Hematopoietic multipotent progenitor cell treated with erythropoietin and hydrocortisone succinate and interleukin-3 and kit ligand, for 4 days (in vitro differentiated cells): ENCODE measurements at places on chromosomes 3 and 15.

- peak; percentile 83 for DNase-seq
Observed at GRCh38 chr15:57114070-57114469, 195.6 kb downstream of the TCF12 start.

DNA sequence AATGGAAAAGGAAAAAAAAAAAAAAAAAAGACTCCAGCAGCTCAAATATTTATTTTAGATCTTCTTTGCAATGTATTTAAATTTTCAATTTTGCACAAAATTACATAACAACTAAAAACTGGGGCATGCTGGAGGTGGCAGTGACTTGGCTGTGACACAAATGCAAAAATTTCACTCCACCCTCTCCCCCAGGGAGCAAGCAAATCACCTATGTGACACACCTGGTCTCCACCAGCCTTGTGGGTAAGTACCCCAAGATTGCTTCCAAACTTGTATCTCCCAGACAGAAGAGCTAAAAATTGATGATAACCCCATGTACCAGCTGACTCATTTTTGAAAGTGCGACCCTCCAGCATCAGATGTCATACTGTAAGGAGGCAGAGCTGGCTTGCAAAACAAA, 32.0 kb downstream of the UBE3A start:
- DNase-seq = no peak

GRCh38 chr3:193711523-193711963, 118.5 kb downstream of the OPA1 start:
- no peak for DNase-seq

- no peak for DNase-seq
Observed at GRCh38 chr3:94314218-94314883, 251.5 kb downstream of the NSUN3 start.

- DNase-seq = peak; percentile 90
Observed at GRCh38 chr3:182713743-182714517, 79.4 kb upstream of the ATP11B start.

- no peak for DNase-seq
Observed at GRCh38 chr3:106086636-106087035, 217.8 kb upstream of the CBLB start.

DNA sequence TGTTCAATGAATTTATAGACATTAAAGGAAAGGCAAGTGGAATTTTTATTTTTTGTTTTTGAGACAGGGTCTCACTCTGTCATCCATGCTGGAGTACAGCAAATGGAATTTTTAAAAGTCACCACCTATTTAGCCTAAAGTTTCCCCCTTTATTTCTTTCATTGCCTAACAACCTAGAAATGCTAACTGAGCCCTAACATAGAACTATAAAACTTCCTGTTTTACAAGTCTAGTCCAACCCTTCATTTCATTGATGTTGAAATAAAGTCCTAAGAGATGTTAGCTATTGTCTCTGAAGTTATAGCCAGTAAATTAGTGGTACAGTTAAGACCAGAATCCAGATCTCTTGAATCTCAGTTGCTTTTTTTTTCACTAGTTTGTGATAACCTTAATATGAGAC, 39.0 kb downstream of the MAPK6 start:
- DNase-seq = peak; percentile 51

- no peak for DNase-seq
Observed at GRCh38 chr3:186516646-186517045, 27.5 kb downstream of the CRYGS start.

DNA sequence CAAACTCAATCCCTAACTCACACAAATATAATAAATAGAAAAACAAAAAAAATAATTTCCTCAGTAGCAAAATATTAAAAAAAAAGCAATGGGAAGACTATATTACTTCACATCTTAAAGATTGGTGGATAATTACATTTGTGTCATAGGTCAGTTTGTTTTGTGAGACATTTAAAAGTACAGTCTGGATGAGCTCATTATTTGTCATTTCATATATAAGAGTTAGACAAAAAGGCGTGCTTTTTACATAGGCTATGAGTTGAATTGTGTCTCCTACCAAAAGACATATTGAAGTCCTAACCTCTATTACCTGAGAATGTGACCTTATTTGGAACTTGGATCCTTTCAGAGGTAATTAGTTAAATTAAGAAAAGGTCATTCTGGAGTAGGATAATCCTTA, 710.1 kb upstream of the CBLB start:
- DNase-seq = no peak

GRCh38 chr15:99504071-99504822, 61.5 kb upstream of the MEF2A start:
- peak; percentile 53 for DNase-seq

GRCh38 chr3:179037351-179037750, 34.3 kb downstream of the ZMAT3 start:
- DNase-seq = peak; percentile 32

GRCh38 chr3:58693940-58694850, 27.6 kb upstream of the FAM3D start:
- DNase-seq = peak; percentile 62

GRCh38 chr3:88226910-88227309, 77.2 kb downstream of the C3orf38 start:
- no peak for DNase-seq

- DNase-seq = no peak
Observed at GRCh38 chr3:174598885-174599439, 260.2 kb upstream of the NAALADL2 start.

- DNase-seq = peak; percentile 10
Observed at GRCh38 chr15:31179693-31180092, 78.2 kb upstream of the TRPM1 start.
